ENCODE measurements at places on chromosomes 2 and 18.

DNA sequence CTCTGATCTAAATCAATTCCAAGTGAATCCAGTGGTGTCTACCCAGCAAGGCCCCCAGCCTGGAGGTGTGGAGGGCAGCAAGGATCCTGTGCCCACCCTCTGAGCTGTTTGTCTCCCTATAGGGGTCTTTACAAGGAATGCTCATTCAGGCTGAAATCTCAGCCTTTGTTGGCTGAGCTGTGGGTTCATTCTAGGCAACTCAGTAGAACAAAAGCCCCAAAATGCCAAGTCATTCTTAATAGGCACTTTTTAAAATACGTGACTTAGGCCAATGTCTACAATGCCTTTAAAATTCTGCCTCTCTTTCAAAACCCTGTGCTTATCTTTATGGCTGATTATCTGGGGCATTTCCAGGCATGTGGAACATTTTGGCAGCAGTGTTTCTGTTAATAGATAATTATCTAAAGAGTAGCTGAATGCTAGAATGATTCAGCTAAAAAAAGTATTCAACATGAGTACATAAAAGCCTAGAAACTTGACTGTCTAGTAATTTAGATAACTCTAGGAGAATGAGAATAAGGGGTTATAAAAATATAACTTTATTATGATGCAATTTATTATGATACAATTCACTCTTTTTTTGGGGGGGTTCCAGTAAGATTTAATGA lies 7.4 kb downstream of the UGT1A6 start:
- DNase-seq: no peak

GRCh38 chr2:40455661-40456060 lies 3.8 kb upstream of the SLC8A1 start:
- no peak for DNase-seq

DNA sequence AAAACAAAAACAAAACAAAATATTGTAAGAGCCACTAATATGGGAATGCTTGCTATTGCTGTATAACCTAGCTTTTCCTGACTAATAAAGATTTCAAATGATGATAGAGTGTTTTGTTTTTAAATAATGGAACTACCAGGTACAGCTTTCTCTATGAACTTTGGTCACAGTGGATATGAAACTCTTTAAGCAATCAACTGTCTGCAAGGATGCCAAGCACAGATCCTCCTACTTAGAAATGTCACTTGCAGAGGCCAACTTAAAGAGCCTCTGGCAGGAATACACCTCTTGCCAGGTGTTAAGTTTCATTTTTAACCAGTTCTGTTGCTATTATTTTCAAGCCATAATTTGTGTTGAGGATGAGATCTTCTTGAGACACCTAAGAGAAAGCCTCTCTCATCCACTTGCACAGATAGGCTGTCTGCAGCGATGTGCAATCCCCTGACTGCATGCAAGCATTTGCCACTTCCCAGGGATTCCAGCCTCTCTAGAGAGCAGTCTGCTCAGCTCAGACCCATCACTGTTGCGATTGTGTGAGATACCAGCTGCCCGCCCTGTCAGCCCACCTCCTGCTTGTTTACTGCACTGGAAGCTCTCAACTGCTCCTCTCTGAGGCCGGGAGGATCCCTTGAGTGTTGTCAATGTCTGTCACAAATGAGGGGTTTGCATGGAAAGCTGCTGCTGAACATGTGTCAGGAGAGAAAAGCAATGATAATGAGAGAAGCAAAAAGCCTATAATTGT lies 86.1 kb upstream of the SCG2 start:
- DNase-seq: no peak

GRCh38 chr2:152950126-152950525 lies 231.7 kb downstream of the ARL6IP6 start:
- no peak for DNase-seq

DNA sequence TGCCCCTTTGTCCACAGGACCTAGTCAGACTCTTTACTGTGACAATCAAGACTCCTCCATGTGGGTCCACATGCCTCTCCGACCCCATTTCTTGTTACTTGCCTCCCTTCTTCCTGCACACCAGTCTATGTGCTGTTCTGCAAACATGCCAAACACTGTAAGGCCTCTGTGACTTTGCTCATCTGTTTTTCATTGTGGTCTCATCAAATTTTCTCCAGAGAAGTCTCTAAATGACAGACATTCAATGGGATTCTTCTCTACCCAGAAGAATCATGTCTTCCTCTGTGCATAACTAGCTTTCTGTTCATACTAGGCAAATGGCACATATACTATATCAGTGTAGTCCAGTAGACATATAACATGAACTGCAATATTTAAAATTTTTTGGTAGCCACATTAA lies 43.0 kb upstream of the KCNE4 start:
- no peak for DNase-seq

- no peak for DNase-seq
These were observed 7.9 kb upstream of the SIGLEC15 start for GRCh38 chr18:45817543-45817942.

GRCh38 chr18:22052405-22053105 lies 116.8 kb upstream of the GATA6 start:
- no peak for DNase-seq

- no peak for DNase-seq
These were observed 981 bp upstream of the SF3B1 start for GRCh38 chr2:197435598-197436420.
